Stimulated activated CD4-positive, alpha-beta T cell treated with anti-CD3 and anti-CD28 coated beads, Interleukin-15, amount 100 ng/mL, for 1 hour (primary cell): ENCODE measurements at places on chromosomes 6 and 20.

- no peak for DNase-seq
Observed at GRCh38 chr6:26215585-26216358, 128.5 kb downstream of the HFE start.

- no peak for DNase-seq
Observed at GRCh38 chr6:145977881-145978280, 13.7 kb upstream of the SHPRH start.

- no peak for DNase-seq
Observed at GRCh38 chr6:452301-453067, 60.9 kb downstream of the IRF4 start.

- no peak for DNase-seq
Observed at GRCh38 chr20:37775200-37775599, 81.4 kb downstream of the CTNNBL1 start.

DNA sequence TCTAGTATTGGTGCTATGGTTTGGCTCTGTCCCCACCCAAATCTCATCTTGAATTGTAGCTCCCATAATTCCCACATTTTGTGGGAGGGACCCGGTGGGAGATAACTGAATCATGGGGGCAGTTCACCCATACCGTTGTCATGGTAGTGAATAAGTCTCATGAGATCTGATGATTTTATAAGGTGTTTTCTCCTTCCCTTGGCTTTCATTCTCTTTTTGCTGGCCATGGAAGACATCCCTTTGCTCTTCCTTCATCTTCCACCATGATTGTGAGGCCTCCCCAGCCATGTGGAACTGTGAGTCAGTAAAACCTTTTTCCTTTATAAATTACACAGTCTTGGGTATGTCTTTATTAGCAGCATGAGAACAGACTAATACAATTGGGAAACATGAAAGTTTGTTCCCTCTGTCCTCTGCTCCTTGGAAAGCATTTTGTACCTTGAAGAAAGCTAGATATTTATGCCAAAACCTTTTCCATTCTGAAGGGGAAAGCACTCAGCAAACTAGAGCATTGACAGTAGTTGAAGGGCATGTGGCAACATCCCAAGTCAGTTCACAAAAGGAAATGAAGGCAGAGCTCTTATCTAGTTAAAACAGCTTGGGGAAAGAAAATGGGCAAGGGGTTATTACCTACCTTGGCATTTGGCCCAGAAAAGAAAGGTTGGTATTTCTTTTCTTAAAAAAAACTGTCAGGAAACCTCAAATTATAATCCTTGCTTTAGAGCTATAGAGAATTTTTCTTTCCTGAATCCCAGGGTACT lies 10.7 kb upstream of the TNFAIP3 start:
- no peak for DNase-seq

DNA sequence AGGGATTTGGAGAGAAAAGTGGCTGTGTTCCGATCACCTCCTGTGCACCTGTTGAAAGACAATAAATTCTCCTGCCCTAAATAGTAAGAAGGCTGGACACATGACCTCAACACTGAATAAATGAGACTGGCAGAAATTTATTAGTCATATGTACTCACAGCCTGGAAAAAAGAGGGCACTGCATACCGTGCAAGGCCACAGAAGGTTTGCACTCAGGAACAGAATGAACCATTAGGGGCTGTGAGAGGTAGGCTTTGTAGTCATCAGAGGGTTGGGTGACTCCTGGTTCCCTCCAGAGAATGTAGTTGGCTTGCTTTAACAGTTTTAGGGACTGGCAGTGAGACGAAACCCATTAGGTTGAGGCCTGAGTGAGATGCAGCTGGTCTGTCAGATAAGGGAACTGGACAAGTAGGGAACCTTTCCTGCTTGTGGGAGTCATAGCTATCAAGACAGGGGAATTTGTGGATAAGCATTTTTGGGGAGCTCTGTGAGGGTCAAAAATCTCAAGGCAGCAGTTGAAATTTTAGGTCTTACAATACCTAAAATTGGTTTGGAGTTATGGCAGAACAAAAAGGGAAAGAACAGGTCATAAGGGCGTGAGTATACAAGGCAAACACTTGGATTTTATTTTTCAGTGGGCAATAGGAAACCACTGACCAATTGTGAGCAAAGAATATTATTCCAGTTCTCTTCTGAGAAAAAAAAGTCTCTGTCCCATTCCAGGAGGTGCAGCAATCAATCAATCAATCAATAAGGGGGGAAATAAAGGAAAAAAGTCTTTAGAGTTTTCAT lies 67.9 kb upstream of the BTN3A2 start:
- DNase-seq: no peak

- no peak for DNase-seq
Observed at GRCh38 chr6:121520337-121521163, 85.1 kb downstream of the GJA1 start.

DNA sequence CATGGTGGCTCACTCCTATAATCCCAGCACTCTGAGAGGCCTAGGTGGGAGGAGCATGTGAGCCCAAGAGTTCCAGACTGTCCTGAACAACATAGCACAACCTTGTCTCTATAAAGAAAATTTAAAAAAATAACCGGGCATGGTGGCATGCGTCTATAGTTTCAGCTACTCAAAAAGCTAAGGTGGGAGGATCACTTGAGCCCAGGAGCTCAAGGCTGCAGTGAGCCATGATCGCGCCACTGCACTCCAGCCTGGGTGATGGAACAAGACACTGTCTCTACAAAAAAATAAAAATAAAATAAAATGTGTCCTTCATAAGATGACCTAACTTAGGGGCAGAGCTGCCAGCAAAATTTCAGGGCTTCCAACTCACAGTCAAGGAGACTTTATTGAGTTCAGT lies 12.6 kb downstream of the ID4 start:
- no peak for DNase-seq

GRCh38 chr6:435441-436307 lies 44.1 kb downstream of the IRF4 start:
- DNase-seq: no peak

DNA sequence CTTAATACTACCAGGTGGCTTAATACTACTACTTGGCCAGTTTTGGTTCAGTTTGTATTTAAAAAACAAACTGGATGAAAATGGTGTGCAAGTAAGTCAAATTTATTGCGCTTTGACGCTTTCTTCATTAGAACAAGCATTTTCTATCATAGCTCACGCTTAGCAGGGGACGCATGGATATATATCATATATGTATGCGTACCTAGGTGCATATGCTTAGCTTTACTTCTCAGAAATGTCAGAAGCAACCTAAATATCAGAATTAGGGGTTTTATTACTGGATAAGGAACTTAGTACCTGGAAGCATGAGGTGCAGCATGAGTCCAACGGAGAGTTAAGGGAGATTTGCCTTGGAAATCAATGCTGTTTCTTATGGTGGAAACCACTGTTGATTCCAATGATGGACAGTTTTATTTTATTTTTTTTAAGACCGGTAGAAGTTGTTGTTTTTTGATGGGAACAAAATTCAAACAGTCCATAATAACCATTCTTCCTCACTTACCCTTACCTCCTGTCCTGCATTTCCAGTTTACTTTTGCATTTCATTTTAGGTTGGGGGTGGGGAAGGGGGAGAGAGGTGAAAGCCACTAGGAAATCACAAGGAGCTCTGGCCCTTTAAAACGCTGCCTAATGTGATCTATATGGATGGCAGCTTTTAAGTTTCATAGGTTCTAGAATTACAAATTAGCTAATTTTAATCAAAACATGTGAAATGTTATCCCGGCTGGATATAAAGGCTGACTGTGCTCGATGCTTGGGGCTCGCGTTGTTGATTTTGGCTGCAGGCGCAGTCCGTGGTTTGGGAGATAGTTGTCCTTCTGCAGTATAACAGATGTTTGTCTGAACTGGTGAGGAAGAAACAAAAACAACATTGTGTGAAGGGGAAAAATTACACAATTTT lies 2.1 kb downstream of the SOBP start:
- DNase-seq: no peak

DNA sequence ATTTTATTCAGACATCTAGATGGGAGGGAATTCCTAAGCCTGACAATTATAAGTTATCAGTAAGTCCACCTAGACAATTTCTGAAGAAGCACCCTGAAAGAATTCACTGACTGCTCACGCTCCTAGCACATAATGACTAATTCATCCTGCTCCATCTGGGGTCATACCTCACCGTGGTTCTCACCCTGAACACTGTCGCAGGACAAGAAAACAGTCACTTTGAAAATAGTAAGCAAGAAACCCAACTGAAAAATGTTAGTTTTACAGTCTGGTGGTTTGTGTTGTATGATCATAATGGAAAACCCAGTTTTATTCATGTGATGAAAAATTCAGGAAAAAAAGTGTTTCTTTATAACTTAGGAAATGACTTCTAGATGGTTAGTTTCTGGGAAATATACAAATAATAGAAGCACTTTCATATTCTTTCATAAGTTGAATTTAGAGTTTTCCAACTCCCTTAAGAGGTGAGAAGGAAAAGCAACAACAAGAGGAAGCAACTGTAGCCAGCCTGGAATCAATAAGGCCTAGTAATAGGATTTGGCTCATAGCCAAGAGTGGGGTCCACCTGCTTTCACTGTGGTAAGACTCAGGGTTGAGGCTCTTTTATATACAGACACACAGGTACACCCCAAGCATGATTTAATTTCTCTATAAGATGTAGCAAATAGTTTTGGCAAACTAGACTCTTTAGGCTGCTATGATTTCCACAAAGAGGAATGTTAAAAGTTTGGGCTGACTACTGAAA lies 94.1 kb downstream of the HIVEP2 start:
- DNase-seq: no peak

GRCh38 chr6:155747491-155747890 lies 291.9 kb upstream of the NOX3 start:
- DNase-seq: no peak

- no peak for DNase-seq
Observed at GRCh38 chr6:56368491-56368890, 121.1 kb upstream of the COL21A1 start.

DNA sequence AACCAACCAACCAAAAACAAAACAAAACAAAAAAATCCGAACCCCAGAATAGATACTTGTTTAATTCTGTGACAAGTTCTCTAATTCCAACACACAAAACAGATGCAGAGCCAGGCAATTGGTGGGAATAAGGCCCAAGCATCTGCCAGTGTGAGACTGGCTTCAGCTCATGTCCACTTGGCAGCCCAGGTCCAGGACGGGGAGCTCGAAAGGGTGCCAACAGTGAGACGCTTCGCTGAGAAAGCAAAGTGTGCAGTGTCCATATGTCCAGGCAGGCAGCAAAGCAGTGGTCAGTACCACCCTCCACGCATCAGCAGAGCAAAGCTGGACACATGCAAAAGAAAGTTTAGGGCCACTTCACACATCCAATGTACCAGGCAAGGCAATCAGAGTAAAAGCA lies 102.9 kb downstream of the RALGAPA2 start:
- DNase-seq: no peak

DNA sequence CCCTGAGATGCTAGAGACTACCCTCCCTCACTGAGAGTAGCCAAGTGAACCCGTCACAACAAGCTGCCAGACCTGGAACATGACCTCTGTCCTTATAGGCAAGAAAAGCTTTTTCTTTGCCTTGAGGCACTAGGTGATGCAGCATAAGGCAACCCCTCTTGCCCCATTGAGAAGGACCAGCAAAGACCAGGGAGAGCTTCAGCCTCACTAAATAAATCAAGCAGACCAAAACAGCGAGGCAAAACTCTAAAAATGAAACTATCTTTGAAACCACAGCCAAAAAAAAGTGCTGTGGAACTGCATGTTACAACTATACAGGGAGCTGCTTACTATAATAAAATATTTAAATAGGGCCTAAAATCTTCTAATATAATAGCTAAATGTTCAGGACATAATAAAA lies 62.6 kb upstream of the FAM83B start:
- no peak for DNase-seq

- no peak for DNase-seq
Observed at GRCh38 chr20:41287327-41287726, 30.2 kb downstream of the ZHX3 start.

- no peak for DNase-seq
Observed at GRCh38 chr6:136979206-136979605, 57.1 kb downstream of the SLC35D3 start.

DNA sequence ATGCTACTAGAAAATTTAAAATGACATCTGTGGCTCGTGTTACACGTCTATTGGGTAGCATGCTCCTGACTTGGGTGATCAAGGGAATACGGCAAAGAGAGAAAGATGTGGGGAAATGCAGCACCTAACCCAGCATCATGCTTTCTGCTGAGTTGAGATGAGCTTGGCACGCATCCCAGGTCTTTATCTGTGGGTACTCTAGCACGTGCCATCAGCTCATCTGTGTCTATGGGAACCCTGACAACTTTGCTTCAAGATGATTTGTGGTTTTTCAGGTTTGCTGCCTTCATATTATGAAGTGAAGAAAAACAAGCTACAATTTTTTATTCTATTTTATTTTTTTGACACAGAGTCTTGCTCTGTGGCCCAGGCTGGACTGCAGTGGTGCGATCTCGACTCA lies 21.0 kb downstream of the RNASET2 start:
- no peak for DNase-seq

DNA sequence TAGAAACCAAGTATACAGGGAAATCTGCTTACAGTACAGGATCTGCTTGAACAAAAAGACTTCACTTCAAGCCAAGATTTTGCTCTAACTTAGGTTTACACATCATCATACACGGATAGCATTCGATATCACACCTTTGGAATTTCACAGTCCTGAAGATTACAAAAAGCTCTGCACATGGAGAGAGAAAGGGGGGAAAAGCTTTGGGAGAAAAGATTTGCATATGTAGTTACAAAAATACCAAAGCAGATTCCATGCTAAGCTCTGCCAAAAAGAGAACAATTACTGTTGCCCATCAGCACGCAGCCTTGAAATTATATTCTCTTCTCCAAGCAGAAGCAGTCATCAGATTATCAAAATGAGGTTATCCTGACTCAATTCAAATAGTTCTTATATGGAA lies 62.0 kb downstream of the HIVEP2 start:
- DNase-seq: no peak

DNA sequence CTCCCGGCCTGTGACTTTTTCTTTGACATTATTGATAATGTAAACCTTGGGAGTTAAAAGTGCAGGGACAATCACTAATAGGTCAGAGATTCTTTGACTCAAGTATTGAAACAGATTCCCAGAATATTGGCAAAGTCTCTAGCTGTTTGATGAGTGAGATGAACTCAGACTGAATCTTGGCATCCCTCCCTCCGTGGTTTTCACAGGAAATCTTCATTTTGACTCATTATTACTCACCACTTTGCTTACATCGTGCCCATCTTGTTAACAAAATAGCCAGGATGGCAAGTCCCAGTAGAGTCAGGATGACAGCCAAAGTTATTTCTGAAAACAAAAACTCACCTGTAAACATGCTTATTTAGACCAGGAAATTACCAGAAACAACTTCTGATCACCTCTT lies 2.0 kb downstream of the TSBP1 start:
- no peak for DNase-seq
